ENCODE measurements at places on chromosomes 3 and 15.

- no peak for DNase-seq
- H3K36me3 ChIP-seq, result no peaks in the 10 kb centered on the region
Measured at GRCh38 chr3:49001155-49001554, 6.0 kb upstream of the WDR6 start.

DNA sequence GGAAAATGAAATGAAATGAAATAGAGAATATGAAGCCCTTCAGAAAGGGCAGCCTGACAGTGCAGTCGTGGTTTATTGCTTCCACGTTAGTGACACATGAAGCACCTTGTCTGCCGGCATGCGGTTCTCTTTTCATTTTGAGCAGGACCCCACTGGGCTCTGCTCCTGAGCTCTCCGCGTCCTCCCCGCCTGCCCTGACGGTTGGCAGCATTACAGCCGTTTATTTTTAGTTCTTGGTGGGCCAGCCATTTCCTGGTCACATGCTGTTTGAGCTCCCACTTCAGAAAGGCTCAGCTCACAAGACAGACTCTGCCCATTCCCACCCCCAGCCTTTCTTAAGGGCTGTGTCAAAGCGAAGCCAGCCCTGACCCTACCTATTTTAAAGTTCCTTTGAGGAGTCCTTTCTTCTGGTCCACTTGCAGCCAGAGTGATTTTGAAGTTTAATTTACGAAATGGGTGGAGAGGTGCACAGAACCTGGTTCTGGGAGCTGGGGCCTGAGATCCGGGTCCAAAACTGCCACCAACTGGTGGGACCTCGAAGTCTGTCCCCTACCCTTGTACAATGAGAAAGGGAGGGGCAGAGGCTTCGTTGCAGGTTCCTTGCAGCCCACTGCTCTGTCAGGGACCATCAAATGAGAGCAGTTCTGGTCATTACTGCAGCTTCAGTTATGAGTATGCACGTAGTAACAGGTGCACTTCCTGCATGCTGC is 60.1 kb downstream of the MGLL start:
- DNase-seq, result no peak
- H3K27ac ChIP-seq, result no peak overlapping the region
- no peaks in the 10 kb centered on the region for H3K27me3 ChIP-seq
- H3K4me3 ChIP-seq, result no peak overlapping the region
- H3K36me3 ChIP-seq, result no peaks in the 10 kb centered on the region
- no peaks in the 10 kb centered on the region for H3K4me1 ChIP-seq

GRCh38 chr3:21542656-21543379 is 208.2 kb downstream of the ZNF385D start:
- H3K27ac ChIP-seq, result no peak overlapping the region
- no peak overlapping the region for H3K4me3 ChIP-seq
- H3K36me3 ChIP-seq, result no peaks in the 10 kb centered on the region
- no peak for DNase-seq
- H3K27me3 ChIP-seq, result no peaks in the 10 kb centered on the region
- no peaks in the 10 kb centered on the region for H3K4me1 ChIP-seq

- H3K4me1 ChIP-seq, result no peaks in the 10 kb centered on the region
- H3K4me3 ChIP-seq, result no peak overlapping the region
- H3K27me3 ChIP-seq, result no peaks in the 10 kb centered on the region
- H3K36me3 ChIP-seq, result no peaks in the 10 kb centered on the region
Measured at GRCh38 chr3:151863611-151864010, 9.8 kb upstream of the SUCNR1 start.

- no peaks in the 10 kb centered on the region for H3K36me3 ChIP-seq
- no peak overlapping the region for H3K27ac ChIP-seq
- no peak overlapping the region for H3K4me3 ChIP-seq
Measured at GRCh38 chr15:82662641-82663040, 15.5 kb upstream of the CPEB1 start.

- H3K27ac ChIP-seq, result no peak overlapping the region
- no peak overlapping the region for H3K4me3 ChIP-seq
- no peaks in the 10 kb centered on the region for H3K36me3 ChIP-seq
Measured at GRCh38 chr3:126116526-126116925, 32.6 kb upstream of the SLC41A3 start.

DNA sequence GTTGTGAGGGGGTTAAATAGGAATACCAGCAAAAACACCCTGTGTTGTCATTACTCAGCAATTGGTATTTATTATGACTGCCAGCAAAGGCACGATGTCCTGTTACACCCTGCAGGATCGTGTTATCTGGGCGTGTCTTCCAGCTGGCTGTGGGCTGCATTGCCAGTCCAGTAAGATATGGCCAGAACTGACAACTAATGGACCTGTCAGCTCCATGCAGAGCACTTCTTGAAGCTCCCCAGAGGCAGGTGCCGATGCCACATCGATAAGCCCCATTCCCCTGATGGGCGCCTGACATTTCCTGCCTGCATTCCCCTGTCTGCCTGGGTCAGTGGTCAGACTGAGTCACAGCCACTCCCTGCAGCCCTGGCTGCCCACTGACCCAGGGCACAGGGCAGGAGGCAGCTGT is 79.7 kb upstream of the RASGRF1 start:
- no peak for DNase-seq
- H3K4me3 ChIP-seq, result no peak overlapping the region
- no peaks in the 10 kb centered on the region for H3K27me3 ChIP-seq

GRCh38 chr3:123158330-123158729 is 43.4 kb upstream of the SEC22A start:
- no peaks in the 10 kb centered on the region for H3K27me3 ChIP-seq
- no peak overlapping the region for H3K4me3 ChIP-seq
- DNase-seq, result no peak
- H3K36me3 ChIP-seq, result no peaks in the 10 kb centered on the region
- no peak overlapping the region for H3K27ac ChIP-seq

DNA sequence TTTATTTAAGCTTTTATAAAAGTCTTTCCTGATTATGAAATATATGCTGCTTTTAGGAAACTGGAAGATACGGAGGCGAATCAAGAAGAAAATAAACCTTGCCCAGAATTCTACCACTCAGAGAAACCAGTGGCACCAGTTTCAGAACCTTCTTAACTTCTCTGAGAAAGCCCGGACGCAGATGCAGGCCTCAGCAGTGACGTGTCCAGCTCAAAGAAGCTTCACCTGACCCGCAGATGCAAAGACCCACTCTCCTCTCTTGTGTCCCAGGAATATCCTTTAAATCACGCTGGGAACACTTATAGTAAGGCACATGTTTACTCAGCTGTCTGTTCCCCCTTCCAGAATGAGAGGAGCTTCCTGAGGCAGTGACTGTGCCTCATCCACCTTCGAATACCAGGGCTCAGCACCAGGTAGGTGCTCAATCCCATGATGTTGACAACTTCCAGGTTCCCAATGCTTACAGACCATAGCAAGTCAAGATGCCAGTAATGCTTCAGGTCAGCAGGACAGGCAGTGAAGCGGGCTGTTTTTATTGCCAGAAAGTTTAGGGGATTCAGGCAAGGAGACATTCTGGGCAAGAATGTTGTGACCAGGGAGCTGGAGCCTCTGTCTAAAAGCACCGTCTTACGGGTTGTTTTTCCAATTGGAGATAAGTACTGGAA is 39.9 kb upstream of the LDHAL6B start:
- no peak overlapping the region for H3K27ac ChIP-seq
- H3K4me3 ChIP-seq, result no peak overlapping the region
- no peaks in the 10 kb centered on the region for H3K36me3 ChIP-seq
- H3K27me3 ChIP-seq, result no peaks in the 10 kb centered on the region
- peaks cover 4% of the 10 kb centered on the region for H3K4me1 ChIP-seq

DNA sequence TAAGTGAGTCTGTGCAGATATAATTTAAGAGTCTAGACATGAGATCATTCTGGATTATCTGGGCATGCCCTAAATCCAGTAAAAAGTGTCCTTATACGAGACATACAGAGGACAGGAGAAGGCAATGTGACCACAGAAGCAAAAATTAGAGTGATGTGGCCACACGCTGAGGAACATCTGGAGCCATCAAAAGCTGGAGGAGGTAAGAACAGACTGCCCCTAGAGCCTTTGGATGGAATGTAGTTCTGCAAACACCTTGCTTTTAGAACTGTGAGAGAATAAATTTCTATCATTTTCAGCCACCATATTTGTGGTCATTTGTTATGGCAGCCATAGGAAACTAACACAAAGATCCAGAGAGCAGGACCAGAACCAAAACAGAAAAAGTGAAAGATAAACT is 41.0 kb downstream of the CD200 start:
- no peak for DNase-seq
- H3K27ac ChIP-seq, result no peak overlapping the region
- no peaks in the 10 kb centered on the region for H3K27me3 ChIP-seq
- no peak overlapping the region for H3K4me3 ChIP-seq
- H3K36me3 ChIP-seq, result no peaks in the 10 kb centered on the region

Data from Panc1 (cell line).